ENCODE measurements at places on chromosomes 13 and 19.

DNA sequence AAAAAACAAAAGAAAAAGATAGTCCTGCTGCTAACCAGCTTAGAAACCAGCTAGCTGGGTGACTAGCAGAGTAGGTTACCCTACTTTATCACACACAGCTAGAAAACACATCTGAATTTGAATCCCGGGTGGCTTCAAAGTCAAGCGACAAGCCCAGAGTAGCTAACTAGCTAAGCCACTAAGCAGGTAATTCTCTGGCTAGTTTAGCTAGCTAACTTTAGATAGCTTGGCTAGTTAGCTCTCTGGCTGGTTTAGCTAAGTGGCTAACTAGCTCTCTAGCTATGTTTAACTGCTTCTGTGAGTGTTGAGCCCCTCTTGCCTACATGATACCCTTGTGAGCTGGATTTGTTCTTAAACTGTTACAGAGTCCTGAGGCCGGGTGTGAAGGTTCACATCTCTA is 12.4 kb downstream of the MYH14 start:
- no peak for DNase-seq

- DNase-seq: no peak
Observed at GRCh38 chr13:110070511-110071120, 236.3 kb downstream of the COL4A1 start.

DNA sequence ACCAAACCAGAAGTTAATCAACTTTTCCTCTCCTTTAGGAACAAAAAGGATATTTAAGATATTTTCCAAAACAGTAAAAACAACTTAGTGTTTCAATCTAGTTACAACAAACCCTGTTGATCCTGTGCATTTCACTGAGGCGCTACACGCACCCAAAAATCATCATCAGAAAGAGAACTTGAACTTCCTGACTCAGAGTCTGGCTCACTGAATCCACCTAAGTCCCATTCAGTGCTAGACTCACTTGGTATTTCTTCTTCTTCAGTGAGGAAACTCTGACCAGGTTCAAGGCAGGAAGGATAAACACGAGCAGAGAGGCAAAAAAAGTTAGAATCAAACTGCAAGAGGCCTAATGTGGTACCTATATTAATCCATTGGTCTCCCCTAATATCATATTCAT is 2.2 kb downstream of the KBTBD6 start:
- DNase-seq: no peak

GRCh38 chr13:29111446-29111845 is 291.3 kb downstream of the MTUS2 start:
- no peak for DNase-seq

DNA sequence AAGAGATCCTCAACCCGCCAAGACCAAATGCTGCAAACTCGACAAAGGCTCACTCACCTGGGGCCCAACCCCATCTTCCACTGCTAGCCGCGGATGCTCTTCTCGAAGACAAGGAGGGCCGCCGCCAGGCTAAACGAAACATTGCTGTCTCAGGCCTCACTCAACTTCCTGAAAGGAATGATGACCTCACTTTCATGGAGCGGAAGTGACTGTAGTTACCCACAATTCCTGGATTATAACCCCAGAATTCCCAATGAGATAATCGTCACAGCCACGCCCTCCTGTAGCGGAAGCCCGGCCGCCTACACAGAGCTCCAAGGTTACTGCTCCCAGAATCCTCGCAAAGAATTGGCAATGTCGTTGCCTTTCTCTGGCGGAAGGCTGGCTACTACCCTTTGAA is 10.5 kb upstream of the ZNF112 start:
- no peak for DNase-seq

DNA sequence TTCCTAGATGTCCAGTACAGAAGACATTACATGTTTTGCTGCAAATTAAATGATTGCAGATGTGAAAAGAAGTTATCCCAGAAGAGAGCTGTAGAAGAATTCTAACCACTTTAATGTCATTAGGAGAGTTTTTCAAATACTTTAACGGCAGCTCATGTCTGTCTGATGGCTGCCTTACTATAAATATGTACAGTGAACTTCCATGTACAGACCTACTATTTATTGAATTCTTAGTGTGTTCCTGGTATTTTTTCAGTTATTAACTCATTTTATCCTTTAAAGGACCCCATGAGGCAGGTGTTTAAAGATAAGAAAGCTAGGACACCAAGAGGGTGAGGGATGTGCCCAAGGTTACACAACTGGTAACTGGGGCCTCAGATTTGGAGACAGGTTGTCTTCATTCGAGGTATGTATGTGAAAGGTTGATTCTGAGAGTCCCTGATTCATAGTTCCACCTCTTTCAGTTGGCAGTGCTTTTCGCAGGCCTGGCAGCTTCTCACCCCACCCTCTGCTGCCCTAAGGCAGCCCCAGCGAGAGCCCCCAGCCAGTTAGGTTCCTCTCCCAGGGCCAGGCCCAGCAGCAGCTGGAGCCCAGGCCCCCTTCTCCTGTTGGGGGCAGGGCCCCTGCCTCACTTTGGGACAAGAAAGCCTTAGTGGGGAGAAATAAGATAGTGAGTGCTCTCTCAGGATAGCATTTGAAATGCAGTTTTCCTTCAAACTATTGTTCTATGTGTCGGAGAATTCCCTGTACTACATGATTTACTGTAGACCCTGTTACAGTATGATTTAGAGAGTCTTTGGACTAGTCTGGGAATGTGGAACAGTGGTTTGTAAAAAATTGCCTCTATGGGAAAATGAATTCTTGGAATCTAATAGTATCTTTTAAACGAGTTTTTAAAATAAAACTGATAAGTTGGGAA is 67.7 kb upstream of the TEX29 start:
- DNase-seq: no peak

DNA sequence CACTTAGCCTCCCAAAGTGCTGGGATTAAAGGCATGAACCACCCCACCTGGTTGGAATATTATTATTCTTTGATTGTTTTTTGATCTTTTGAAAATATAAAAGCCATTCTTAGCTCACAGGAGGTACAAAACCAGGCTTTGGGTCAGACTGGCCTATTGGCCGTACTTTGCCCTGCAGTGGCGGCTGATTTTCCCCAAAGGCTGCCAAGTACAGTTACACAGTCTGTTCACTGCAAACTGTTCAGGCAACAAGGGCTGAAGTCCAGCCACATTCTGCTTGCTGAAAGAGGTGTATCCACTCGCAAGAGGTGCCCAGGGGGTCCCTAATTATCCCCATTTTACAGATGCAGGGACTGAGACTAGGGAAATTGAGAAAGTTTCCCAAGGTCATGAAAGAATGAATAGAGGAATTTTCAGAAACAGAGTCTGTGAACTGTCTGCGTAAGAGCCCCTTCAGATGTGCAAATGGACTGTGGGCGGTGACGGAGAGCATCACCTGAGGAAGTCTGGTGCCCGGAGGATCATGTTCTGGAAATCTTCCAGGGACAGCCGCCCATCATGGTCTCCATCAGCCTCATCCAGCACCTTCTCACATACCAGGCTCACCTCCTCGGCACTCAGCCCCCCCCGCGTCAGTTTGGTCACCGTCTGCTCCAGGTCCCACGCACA is 9.0 kb downstream of the CIB3 start:
- DNase-seq: no peak

- no peak for DNase-seq
Observed at GRCh38 chr19:49264258-49264657, 60.7 kb downstream of the SLC6A16 start.

- no peak for DNase-seq
Observed at GRCh38 chr19:34481861-34482379, 362 bp downstream of the WTIP start.

DNA sequence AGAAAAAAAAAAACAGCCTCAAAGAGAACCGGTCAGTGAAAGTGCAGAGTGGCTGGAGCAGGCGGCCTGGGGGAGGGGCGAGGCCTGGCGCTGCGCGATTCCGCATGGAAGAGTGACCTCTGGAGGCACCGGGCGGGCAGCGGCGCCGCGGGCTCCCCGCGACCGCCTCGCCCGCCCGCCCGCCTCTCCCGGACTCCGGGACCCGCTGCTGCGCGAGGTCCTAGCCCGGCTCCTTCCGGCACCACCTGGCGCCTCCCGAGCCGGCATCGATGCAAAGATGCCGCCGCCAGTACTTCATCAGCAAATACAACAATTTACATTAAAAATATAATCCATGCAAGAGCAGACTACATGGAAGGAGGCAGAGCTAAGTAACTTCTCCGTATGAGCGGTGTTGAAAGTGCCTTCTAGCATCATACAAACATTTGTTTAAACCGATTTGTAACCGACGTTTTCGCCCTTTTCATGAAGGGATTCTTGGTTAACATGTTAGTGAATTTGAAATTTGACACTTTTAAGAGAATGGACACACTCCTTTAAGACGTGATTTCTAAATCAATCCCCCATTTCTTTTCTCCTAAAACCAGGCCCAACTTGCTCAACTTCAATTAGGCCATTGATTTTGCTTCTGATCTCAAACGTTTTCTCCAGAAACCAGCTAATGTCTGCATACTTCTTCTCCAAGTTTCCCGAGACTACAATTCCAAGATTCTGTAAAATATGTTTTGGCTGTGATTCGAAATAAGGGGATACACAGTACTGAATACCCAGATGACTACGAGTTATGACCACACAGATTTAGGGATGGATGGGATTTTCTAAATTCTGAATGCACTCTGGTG is 2.1 kb downstream of the EFNB2 start:
- DNase-seq: peak; percentile 78

DNA sequence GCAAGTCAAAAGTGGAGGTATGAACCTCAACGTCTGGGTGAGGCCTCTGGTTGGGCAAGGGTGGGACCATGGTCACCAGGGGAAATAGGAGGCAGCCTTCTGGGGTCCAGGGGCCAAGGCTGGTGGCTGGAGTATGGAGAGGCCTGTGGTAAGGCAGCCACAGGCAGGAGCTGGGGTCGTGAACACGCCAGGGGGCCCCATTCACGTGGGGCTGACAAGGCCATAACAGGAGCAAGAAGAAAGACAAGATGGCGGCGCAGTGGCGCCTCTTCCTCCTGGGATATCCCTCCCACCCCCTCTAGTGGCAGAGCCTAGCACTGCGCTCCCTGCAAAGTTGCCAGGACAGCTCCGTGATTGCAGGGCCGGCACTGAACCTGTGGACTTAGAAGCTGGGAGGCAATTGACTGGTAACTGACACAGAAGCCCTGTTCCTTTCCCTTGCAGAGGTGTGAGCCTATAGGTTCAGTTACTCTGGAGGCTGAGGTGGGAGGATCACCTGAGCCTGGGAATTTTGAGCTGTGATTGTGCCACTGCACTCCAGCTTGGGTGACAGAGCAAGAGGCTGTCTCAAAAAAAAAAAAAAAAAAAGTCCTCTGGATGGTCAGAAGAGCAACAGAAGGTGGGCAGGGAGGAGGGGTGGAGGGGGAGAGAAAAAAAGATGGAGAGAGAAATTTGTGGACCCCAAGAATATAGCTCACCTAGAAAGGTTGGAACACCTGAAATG is 19.7 kb upstream of the EDDM13 start:
- DNase-seq: no peak

GRCh38 chr19:40376286-40376862 is 13.6 kb downstream of the HIPK4 start:
- DNase-seq: no peak

DNA sequence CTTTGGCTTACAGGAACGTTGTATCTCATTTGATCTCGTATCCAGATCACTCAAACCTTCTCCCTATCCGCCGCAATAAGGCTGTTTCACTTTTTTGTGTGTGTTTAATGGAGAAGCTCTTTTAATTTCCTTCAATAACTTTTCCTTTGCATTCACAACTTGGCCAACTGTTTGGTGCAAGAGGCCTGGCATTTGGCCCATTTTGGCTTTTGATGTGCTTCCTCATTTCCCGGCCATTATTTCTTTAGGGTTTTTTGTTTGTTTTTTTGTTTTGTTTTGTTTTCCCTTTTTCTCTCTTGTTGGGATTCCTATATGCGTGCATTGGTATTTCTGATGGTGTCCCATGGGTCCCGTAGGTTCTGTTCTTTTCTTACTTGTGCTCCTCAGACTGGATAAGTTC is 6.1 kb upstream of the UPF3A start:
- no peak for DNase-seq

DNA sequence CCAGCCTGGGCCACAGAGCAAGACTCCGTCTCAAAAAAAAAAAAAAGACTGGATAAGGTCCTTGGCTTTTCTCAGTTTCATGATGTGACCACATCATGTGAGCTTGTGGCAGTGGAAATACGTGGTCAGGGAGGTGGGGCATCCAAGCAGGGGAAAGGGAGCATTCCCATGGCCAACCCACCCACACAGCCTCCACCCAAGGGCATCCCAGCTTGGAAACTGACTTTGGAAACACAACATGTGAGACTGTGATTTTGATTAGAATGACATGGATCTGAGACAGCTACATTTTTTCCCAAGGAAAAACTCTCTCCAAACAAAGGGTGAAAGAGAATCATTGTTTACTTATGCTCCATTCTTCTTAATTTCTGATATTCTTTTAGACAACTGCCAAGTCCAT is 405.0 kb upstream of the ZNF507 start:
- DNase-seq: no peak

GRCh38 chr19:55383279-55384130 is 587 bp downstream of the TMEM238 start:
- no peak for DNase-seq

DNA sequence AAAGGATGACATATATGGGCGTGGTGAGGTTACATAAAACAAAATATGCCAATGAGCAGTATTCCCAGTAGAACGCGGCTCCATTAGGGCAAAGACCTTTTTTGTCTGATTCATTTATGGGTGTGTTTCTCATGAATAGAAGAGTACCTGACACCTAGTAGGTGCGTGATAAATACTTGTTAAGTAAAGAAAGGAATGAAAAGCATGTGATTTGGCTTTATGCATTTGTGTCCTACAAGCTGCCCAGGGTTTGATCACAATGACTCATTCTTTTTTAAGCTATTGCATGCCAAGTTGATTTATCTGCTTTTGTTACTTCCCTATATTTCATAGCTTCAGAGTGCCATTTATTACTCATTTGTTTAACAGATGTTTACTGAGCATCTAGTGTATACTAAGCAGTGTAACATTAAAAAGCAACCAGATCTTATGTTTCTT is 19.1 kb upstream of the KCTD4 start:
- DNase-seq: no peak

- no peak for DNase-seq
Observed at GRCh38 chr19:46193678-46194077, 35.9 kb upstream of the IGFL1 start.

DNA sequence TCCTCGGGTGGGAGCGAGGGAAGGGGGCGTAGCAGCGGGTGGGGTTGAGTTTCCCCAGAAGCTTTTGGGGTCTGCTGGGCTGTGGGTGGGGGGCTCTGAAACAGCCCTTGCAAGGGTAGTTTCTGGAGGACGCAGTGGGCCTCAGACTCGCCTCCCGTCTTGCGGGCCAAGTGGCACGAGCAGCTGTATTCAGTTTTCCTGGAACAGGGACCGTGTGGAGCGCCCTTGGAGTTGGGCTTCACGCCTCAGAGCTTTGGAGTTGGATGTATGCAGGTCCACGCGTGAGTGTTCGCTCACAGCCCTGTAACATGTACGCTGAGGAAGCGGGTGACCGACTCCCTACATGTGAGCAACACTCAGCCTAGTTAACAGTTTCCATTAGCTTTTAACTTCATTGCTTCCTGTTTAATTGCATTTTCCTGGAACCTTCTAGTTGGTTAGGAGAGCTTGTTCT is 603 bp downstream of the TM9SF2 start:
- DNase-seq: no peak
